NB4 (cell line): ENCODE measurements at places on chromosomes 13 and 19.

GRCh38 chr19:38685666-38686529, 38.4 kb downstream of the ACTN4 start:
- DNase-seq = no peak

DNA sequence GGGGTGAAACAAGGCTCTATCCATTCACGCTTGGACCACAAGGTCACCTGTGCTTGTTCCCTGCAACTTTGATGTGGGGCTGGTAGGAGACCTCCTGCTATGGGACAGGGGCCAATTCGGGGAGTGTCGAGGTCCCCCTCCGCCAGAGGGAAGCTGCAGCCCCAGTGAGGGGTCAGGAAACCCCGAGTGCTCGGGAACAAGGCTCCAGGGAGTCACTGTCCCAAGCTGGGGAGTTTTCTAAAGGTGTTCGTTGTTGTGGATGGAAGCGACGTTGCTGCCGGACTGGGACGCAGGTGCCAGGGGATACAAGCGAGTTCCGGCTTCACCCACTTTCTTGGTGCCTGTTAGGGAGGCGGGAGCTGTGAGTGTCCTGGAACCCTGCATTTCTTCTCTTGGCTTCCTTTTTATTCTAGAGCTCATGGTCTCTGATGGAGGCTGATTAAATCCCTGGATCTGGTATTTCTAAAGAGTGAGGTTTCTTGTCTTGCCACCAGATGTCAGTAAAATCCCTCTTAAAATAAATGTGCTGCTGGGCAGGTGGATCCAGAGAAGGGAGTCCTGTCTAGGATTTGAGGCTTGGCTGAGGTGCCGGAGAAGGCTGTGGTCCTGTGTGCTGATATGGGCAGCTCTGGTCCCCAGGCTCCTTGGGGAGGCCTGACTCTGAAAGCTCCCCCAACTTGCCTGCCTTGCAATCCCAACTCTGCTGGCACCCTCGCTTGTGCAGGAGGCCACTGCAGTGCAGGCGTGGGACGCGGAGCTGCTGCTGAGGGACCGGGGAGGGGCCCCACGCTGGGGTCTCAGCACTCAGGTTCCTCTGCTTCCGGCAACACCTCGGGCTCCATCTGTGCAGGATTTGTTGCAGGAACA, 153.9 kb downstream of the TEX29 start:
- DNase-seq = peak; percentile 60

DNA sequence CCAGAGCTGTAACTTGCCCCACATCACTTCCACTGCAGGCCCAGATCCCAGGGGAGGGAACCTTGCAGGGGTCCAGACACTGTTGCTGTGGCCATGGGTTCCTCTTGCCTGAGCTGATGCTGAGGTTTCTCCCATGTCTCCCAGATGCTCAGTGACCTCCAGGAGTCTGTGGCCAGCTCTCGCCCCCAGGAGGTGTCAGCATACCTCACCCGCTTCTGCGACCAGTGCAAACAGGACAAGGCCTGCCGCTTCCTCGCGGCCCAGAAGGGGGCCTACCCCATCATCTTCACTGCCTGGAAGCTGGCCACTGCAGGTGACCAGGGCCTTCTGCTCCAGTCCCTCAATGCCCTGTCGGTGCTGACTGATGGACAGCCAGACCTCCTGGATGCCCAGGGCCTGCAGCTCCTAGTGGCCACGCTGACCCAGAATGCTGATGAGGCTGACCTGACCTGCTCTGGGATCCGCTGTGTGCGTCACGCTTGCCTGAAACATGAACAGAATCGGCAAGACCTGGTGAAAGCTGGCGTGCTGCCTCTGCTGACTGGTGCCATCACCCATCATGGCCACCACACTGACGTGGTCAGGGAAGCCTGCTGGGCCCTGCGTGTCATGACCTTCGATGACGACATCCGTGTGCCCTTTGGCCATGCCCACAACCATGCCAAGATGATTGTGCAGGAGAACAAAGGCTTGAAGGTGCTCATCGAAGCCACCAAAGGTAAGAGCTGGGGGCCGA, 12.1 kb upstream of the SLC25A42 start:
- no peak for DNase-seq

GRCh38 chr19:29623726-29624488, 17.8 kb downstream of the POP4 start:
- no peak for DNase-seq

- no peak for DNase-seq
These were observed 1212.8 kb downstream of the DIAPH3 start for GRCh38 chr13:58950911-58951310.

DNA sequence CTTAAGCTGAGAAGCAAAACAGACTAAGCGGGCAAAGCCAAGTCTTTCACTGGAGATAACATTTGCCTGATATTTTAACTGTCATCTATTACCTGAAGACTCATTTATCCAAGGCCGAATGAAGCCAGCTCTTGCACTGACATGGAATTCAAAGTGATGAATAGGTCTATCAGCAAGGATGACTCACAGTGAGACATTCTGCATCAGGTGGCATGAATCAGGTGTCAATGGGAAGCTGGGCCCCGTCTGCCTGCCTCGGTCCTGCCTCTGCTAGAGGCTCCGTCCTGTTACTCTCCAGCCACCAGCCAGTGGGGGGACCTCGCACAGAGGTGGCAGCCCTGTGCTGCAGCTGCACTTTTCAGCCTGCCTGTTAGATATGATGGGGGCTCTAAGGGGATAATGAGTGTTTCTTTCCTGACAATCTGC, 23.5 kb downstream of the STARD13 start:
- DNase-seq = no peak

- no peak for DNase-seq
These were observed 148.3 kb downstream of the RGCC start for GRCh38 chr13:41605319-41606285.

GRCh38 chr19:29003641-29004409, 209.1 kb downstream of the UQCRFS1 start:
- no peak for DNase-seq

- DNase-seq = peak; percentile 68
These were observed at the start of gene FKRP for GRCh38 chr19:46745521-46746280. Gene FKRP (plus strand): TSS chr19:46746057. CDS start chr19:46755451, 9,394 bp downstream.

DNA sequence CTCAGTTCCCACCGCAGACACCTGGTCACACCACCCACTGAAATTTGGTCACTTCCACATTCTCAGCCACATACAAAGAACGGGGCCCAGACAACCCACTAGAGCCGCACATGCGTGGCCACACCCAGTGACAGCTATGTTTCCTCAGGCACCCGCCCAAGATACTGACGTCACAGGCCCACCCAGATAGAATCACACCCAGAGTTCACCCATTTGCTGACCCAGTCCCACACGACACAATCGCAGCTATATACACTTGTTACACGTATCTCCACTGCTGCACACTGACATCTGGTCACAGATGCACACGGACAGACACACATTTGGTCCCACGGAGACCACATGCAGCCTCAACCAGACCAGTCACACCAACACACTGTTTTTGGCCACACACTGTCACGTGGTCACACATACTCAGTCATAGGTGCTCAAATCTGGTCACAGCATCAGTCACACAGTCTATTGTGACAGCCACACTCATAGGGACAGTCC, 2.9 kb downstream of the NUMBL start:
- DNase-seq = no peak

DNA sequence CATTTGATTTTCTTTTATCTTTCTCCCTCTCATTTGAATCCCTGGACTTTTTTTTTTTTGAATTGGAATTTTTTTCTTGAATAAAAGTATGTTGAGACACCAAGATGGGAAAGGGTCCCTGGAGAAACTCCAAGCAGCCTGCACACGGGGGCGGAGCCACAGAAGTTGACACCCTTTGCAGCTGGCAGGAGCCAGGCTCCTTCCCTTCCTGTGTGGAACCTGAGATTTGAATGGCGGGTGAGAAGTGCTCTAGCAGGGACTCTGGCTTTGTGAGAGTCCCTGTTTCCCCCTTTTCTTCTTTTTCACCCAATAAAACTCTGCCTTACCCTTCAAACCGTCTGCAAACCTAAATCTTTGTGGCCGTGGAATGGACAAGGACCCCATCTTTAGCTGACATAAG, 1381.0 kb upstream of the MIR17HG start:
- no peak for DNase-seq

- peak; percentile 100 for DNase-seq
These were observed 193.6 kb downstream of the KCNRG start for GRCh38 chr13:50208826-50209335.

GRCh38 chr13:72960541-72960940, 98.3 kb upstream of the KLF5 start:
- DNase-seq = no peak

DNA sequence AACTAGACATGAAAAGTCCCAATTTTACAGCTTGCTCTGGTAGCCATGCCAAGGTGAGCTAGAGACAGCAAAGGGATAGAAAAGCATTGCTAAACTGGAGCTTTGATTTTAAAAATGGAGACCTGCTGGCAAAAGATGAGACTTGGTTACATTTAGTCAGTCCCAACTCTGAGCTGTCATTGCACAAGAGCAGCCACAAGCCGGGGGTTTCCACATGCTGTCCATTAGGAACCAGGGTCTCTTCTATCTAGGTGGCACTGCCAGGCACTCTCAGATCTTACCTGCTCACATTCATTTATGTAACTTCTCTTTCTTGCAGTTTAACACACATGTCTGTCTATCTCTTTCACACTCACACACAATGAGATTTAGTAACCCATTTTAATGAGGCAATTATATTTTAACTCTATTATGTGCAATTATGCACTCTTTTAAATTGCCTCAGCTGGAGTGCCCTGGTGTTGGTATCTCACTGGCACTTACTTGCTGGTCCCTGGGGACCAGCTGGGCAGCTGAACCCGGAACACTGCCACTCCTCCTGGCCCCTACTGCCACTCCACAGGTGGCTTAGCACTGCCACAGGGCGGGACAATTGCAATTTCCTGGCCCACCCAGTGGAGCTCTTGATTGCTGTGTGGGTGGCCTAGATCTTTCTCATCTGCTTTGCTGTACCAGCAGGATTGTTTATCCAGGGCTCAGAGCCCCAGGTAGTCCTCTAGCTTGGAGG, 112.5 kb downstream of the COG6 start:
- peak; percentile 12 for DNase-seq

DNA sequence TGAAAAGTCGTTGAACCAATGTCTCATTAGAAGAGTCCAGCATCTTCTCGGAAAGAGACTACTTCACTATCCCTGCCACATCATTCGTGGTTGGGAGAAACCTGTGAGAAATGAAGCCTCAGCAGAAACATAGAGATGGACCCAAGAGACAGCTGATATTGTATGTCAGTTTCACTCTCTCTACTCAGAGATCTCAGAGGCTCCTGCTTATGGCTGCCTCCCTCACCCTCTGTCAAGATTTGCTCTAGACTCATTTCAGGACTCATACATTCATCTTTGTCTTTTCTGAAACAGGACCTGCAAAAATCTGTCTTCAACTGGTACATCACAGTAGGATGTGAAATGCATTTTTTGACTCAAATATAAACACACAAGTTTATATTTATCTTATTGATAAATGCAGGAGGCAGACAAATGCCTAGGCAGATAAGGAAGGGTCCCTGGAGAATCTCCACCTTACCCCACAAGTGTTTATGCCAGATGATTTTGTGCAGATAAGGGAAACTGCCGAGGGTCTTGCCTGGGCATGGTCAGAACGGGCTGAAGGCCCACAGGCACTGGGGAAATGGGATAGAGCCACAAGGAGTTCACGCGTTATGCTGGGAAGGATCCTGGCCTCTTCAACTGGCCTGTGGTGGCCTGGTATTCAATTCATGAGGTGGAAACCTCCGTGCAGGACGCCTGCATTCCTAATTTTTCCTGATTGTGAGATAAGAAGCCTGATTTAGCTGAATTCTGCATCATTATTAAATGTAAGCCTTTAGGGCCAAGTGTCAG, 1834.0 kb upstream of the PCDH20 start:
- DNase-seq = no peak

DNA sequence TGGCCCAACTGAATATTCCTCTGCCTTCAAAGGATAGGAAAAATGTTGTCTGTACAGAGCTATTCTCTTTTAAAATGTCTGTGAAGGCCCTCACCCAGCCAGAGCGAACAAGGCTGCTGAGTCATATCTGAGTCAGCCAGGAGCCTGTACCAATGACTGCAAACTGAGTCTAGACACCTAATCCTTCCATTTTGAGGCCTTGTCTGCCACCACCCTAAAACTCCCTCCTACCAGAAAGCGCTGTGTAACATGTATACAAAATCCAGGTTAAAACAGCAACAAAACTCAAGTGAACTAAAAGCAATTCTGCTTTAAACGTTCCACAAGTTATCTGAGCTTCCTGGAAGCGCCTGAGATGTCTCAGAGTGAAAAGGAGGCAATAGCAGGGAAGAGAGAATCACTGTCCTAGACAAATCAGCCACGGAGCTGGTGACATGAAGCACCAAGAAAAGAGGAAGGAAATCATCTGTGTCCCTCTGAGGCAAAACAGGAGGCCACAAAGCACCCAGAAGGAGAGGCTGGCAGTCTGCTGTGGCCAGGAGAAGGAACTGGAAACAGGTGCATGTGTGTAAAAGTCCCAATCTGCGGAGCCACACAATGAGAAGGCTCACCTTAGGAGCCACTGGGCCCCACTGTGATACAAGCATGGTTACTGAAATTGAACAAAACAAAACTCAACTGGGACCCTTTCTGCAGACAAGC, 10.2 kb downstream of the DHRS12 start:
- peak; percentile 90 for DNase-seq

DNA sequence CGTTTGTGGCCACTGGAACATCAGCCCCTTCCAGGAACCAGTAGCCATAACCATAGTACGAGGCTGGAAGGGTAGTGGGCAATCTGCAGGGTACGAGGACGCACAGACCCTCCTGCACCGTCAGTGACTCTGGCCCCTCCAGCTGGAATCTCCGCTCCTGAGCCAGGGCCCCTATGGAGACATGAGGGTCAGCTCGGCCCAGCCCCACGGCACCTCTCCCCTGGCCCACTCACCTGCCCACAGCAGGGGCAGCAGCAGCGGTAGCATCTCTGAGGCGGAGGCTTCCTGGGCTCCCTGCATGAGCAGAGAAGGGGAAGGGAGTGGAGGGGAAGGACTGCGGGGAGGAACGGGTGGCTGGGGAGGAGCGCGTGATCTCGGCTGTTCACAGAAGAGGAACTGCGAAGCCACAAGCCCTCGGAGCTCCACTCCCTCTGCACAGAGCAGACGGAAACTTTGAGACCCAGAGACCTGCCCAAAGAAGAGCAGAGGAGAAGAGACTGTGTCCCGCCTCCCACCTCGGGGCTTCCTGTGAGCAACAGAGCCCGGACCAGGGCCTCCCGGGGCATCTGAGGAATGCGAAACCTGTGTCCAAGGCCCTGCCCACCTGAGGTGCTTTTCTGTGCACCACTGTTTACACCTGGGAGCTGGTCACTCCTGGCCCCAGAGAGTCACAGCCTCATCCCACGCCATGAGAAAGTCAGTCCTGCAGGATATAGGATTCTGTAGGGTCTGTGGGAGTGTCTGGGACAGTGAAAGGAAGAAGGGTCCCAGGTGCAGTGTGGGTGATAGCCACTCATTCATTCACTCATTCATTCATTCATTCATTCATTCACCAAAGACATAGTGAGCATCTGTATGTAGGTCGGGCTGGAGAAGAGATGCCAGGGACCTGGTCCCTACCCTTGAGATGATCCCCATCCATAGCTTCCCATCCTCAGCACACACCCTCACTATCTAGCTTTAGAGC, at the start of gene SIGLEC6:
SIGLEC6 (minus strand) TSS at position 322 of the 967 bp plus-strand sequence; CDS start at position 300, 22 bp downstream.
- peak; percentile 94 for DNase-seq

DNA sequence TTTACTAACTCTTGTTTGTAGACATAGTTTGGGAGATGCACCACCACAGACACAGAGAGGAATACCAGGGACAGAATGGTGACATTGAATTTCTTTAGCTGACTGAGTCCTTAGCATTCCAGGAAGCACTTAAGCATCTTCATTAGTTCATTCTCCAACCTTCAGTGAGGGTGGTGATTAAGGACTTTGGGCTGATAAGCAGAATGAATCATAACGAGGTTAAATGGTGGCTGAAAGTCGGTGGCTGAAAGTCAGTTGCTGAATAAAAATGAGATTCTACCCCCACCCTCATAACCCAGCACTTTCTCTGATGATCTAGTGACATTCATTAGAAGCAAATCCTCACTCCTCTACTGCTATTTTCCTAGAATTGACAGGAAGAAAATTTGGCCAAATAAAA, 10.6 kb downstream of the PCDH8 start:
- no peak for DNase-seq
